Jurkat, Clone E6-1 (cell line): ENCODE measurements at places on chromosomes 12 and 14.

GRCh38 chr14:36857136-36857535, 195.5 kb downstream of the PAX9 start:
- no peak for DNase-seq

- DNase-seq: no peak
These were observed 40.3 kb upstream of the KCNJ8 start for GRCh38 chr12:21814814-21815213.

DNA sequence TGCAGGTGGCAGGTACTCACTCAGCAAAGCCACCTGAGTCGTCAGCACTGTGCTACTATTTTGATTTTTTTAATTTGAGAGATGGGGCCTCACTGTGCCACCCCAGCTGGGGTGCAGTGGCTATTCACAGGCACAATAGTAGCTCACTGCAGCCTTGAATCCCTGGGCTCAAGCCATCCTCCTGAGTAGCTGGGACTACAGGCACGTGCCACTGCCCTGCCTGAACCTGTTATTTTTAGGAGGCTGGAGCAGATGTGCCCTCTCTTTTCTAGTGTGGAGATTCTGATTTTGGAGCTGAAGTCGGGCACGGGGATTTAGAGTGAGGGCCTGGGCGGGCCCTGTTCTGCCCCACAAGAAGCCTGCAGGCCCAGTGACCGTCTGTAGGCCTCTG, 17.3 kb downstream of the SLC25A47 start:
- no peak for DNase-seq

DNA sequence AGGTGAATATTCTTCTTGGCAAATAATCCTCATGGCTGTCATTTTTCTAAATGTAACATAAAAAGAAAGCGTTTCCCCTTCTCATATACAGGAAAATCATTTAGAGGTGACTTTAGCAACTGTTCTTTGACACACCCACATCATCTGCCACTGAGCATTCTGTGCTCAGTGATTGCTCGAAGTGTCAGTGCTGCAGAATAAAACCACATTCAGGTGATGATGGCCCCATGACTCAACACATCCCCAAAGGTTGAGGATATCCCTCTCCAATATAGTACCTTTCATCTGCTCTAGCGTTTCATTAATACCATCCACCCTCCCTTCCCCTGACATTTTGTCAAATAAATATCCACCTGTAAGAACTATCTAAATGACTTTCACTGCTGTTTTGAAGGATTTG, 28.7 kb upstream of the CPSF6 start:
- DNase-seq: no peak

DNA sequence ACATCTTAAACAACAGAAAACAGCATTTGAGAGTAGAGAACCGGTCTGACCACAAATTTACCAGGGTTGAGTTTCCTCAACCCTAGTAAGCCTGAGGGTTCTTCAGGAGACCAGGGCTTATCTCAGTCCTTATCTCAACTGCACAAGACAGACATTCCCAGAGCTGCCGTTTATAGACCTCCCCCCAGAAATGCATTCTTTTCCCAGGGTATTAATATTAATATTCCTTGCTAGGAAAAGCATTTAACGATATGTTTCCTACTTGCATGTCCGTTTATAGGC, 12.3 kb downstream of the TMEM117 start:
- no peak for DNase-seq

DNA sequence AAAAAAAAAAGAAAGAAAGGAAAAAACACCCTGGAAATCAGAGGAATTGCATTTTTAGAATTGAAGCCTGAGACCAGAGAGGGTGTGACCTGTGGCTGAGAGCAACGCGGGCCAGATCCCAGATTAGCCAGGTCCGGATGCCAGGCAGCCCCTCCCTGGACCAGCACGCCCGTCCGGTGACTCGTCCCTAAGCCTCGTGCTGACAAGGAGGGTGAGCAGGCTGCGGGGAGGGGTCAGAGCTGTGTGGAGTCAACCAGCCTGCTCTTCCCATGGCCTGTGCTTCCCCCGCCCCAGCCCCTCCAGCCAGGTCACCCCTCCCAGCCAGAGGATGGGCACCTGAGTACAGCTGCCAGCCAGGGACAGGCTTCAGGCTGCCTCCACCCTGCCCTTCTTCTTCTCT, 4.2 kb upstream of the KLC1 start:
- no peak for DNase-seq

DNA sequence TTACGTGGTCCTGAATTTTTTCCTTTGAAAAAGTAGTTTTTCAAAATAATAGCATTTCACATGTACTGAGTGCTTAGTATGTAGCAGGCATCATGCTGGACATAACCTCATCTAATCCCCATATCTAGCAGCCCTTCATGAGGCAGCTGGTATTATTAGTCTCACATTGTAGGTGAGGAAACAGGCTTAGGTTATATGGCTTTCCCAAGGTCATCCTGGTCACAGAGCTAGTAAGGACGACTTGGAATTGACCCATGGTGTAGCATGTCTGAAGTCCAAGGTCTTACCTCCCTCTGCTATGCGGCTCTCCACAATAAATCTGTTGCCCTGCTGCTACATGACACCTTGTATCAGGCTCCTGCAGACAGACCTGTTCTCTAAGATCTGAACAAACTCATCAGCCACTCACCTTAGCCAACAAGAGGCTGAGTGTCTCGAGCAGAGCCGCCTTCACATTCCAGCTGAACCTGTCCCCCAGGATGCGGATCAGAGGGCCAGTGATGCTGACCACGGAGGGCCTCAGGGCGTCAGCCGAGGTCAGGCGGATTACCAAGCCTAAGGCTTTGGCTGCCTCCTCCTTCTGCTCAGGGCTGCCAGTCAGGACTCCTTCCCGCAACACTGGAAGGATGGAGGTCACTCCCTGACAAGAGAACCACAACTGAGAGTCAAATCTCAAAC, 19.7 kb upstream of the RAB35 start:
- DNase-seq: no peak

DNA sequence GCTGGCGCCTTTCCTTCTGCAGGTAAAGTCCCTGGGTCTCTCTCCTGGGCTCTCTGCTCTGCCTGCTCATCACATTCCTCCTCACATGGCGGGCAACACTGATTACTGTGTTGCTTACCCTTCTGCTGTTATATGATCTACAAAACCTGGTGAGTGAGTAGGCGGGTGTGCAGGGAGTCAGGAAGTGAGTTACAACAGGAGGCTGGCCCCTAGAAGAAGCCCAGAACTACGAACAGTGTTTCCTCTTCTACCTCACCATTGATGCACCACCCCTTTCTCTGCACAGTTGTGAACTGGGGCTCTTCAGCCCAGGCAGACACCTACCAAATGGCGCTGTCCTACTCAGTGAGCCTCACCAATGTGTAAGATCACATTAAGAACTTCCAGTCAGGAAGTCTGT, 4.9 kb upstream of the KLHL33 start:
- no peak for DNase-seq

DNA sequence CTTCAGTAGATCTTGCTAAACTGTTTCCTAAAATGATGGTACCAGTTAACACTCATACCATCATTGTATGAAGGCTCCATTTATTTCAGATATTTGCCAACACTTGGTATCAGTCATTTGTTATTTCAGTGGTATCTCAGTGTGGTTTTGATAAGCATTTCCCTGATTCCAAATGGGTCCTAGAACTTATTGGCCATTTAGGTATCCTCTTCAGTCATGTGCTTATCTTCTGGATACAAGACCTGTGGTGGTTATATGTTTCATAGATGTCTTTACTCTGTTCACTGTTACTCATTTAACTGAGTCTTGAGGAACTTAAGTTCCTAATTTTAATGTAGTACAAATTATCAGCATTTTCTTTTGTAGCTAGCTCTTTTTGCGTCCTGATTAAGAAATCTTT, 13.5 kb downstream of the SINHCAF start:
- no peak for DNase-seq

- DNase-seq: no peak
These were observed 50.8 kb downstream of the DGLUCY start for GRCh38 chr14:91164676-91165075.

- no peak for DNase-seq
These were observed 49.6 kb downstream of the GRIP1 start for GRCh38 chr12:66629138-66629870.

GRCh38 chr12:107635139-107635538, 50.5 kb upstream of the PWP1 start:
- no peak for DNase-seq

DNA sequence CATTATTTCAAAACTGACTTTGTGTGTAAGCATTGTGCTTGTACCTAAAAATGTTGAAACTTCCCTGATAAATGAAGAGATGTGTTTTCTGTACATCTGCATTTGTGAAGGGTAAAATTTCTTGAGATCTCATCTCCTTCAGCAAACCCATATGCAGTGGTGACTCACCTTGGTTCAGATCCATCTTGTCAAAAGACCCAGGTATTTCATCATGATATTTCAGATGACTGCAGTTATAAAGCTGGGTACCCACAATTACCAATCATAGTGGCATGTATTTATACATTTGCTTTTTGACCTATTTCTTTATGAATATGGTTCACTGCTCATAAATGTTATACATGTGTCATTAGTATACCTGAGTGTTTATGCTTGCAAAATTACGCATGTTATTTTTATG, 1213.6 kb downstream of the GALC start:
- DNase-seq: no peak

DNA sequence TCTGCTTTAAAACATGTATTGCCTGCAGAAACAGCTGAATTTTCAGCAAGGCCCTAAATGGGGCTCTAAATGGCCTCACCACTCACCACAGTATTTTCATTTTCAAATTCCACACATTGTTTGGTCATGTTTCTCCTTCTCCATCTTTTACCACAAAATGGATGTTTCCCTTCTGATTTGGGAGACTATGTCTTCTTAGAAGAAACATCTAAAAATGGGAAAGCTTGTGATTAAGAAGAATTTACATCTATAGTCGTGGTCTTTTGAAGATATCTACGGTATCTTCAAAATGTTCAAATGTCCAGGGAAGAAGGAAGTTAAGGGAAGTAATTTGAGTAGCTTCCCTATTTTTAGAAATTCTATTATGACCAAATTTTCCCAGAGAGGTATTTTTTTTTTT, 20.7 kb upstream of the TUBA1C start:
- no peak for DNase-seq

DNA sequence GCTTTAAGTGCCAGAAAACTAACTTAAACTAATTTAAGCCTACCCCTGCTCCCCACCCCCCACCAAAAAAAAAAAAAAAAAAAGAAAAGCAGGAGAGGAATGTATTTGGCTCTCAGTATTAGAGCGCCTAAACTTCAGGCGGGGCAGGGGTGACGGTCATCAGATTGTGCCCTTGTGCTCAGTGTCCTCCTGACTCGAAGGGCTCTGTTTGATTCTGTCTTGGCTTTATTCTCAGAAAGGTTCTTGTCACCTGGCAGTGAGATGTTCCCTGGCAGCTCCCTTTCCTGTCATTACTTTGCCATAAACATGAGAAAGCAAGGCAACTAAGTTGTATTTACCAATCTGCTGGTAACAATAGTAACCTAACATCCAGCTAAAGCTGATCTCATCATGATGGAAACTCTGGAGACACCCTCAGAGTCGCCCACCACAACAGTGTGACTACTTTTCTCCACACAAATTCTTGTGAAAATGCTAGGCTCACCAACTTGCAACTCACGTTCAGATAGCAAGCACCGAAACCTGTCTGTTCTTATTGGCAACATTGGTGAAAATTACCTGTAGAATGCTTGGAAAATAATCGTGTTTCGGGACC, 39.0 kb upstream of the WNK1 start:
- no peak for DNase-seq

- no peak for DNase-seq
These were observed 75.8 kb downstream of the GPATCH2L start for GRCh38 chr14:76227450-76228050.

- DNase-seq: no peak
These were observed 2.8 kb downstream of the NXPH4 start for GRCh38 chr12:57219205-57219992.

- no peak for DNase-seq
These were observed 81.4 kb upstream of the NCOR2 start for GRCh38 chr12:124648710-124649384.

DNA sequence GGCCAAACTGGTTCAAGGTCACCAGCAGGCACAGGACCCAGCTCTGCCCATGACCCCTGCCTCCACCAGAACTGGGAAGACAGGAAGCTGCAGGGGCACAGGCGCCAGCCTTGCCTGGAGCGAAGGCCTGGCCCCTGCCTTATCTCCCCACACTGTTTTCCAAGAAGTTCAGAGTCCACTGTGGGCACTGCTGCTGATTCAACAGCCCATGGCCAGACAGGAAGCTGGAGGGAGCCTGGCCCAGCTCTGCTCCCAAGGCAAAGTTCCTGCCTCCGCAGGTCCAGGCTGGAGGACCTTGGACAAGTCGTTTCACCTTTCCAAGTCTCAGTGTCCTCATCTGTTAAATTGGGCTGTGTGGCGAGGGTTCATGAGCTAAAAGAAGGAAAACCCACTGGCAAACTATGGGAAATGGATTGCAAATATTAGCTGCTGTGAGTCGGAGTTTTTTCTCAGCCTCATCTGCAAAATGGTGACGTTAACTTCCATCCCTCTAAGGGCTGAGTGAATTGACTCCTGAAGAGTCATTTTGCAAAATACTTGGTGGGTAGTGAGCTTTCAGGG, 1.2 kb downstream of the PHETA1 start:
- DNase-seq: no peak

DNA sequence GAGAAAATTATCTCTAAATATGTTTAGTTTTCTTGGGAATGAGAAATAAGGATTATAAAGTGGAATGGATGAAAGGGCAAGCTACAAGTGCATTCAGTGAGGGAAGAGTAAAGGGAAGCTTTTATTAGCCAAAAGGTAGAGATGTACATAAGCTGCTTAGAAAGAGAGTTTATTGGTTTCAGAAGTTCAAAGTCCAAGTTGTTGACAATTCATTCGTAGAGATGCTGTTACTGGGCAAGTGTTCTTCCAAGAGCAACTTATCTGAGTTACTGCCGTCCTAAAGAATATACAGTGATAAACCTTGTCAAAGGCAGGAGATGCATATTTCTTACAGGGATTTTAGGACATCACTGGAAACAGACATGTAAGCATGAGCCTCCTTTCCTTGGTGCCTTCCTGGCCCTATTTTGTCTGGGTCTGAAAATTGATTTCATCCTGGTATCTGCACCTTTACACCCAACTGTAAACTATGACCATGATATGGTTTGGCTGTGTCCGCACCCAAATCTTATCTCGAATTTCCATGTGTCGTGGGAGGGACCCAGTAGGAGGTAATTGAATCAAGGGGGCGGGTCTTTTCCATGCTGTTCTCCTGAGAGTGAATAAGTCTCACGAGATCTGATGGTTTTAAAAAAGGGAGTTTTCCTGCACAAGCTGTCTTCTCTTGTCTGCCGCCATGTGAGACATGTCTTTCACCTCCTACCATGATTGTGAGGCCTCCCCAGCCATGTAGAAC, 46.8 kb downstream of the TRMT5 start:
- DNase-seq: no peak

DNA sequence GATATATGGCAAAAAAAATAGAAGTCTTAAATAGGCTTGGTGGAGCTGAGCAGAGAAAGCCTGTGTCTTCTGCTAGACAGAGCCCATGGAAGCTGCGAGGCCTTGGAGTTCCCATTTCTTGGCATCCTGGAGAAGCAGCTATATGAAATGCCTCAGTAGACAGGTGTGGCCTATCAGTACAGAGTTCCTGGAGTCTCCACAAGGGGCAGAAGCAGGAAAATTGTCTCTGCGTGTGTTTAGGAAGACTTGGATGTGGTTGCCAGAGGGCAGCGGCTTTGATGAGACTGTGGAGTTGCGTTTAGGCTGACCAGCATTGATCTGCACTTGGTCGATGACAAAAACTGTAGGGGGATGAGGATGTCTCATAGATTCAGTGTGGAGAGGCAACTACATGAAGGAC, 334.5 kb upstream of the SEL1L start:
- no peak for DNase-seq

GRCh38 chr14:105151838-105152793, 16.5 kb downstream of the JAG2 start:
- no peak for DNase-seq

- DNase-seq: no peak
These were observed 6.0 kb downstream of the DMAC2L start for GRCh38 chr14:50318031-50318626.

- DNase-seq: no peak
These were observed 1296.5 kb downstream of the TMEM121 start for GRCh38 chr14:106822905-106823304.
